RPMI7951 (cell line): ENCODE measurements at places on chromosomes 7 and 10. TPM values are rescaled to one million over a fixed set of nuclear protein-coding genes. Genes with fewer than 3 reads are reported as not detected.

FKBP9 gene
- 154 and 171 TPM in 2 replicates for total RNA-seq

OR2A42 gene
- 0.12 TPM in 1 of 2 replicates, not detected in the other for total RNA-seq

PRR15 gene
- 0.10 TPM in 1 of 2 replicates, not detected in the other for total RNA-seq

FGL2 gene
- total RNA-seq, result 0.20 TPM in 1 of 2 replicates, not detected in the other

FLNC gene
- total RNA-seq, result 6.7 and 11.2 TPM in 2 replicates

PRKRIP1 gene
- 13.3 and 13.4 TPM in 2 replicates for total RNA-seq

ZSCAN25 gene
- total RNA-seq, result 6.1 and 7.9 TPM in 2 replicates

SLC26A4 gene
- total RNA-seq, result 1.4 and 1.5 TPM in 2 replicates

CNTNAP2 gene
- total RNA-seq, result not detected in 2 replicates

C7orf33 gene
- not detected in 2 replicates for total RNA-seq

STEAP2 gene
- total RNA-seq, result 4.5 and 5.8 TPM in 2 replicates

- peak; percentile 72 for DNase-seq
These were observed 6.3 kb downstream of the C7orf57 start for GRCh38 chr7:48041653-48041970.

DNA sequence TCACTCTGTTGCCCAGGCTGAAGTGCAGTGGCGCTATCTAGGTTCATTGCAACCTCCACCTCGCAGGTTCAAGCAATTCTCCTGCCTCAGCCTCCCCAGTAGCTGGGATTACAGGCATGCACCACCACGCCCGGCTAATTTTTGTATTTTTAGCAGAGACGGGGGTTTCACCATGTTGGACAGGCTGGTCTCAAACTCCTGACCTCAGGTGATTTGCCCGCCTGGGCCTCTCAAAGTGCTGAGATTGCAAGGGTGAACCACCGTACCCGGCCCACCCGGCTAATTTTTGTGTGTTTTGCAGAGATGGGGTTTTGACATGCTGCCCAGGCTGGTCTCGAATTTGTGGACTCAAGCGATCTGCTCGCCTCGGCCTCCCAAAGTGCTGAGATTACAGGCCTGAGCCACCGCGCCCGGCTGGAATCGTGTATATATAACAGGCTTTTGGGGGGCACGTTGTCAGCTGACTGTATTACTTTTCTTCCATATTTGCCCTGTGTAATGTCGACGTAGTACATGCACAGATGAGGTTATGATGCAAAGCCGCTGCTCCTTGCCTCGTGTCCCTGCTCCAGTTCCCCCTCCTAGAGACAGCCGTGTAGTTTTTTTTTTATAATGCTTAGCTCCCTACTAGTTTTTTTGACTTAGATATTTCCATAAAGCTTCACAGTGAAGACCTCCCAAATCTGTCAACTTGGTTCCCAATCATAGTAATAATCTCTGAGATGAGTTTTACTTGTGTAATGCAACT, 883 bp upstream of the TRA2A start:
- DNase-seq, result no peak

DNA sequence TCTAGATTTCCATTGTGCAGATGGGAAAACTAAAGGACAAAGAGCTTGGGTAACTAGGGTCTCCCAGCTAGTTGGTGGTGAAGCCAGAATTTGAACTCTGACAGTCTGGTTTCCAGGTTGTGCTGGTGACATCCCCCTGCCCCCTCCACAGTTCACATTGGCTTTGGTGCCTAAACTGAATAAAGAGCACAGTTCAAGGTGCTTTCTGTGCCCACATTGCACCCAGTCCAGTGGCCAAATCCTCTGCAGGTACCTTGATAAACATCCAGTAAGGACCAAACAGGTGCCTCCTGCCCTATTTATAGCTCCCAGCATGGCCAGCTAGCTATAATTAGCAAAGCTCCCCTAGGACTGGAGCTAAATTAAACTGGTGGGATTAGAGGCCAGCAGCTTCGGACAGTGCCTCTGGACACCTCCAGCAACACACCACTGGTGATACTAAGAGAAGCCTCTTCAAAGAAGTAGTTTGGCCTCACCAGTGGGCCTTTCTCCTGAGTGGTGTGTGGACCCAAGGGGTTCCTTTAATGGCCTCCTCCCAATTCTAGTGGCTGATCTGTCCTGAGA, 59.9 kb downstream of the KCNMA1 start:
- DNase-seq, result no peak

- peak; percentile 83 for DNase-seq
These were observed 6.5 kb downstream of the AGFG2 start for GRCh38 chr7:100545360-100546128.

- DNase-seq, result peak; percentile 71
These were observed 204.1 kb downstream of the TRIL start for GRCh38 chr7:28754027-28754426.

DNA sequence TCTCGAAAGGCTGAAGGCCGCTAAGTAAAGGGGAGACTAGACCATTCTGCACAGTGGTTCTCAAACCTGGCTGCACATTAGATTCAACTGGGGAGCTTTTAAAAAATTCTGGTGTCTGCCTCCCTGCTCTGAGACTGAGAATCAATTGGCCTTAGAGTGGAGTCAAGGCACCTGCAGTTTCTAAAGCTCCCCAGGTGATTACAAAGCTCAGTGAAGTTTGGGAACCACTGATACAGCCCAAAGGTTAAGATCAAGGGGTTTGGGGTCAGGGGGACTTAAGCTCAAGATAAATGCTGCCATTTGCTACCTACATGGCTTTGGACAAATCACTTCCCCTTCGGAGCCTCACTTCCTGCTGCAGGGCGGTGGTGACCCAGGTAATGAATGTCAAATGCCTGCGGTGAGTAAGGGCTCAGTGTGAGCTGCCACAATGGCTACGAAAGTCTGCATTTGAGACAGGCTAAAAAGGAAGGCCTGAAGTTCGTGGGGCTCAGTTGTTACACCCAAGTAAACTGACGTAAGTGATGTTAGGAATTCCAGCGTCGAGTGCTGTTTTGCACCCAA, 72.3 kb downstream of the TLL2 start:
- no peak for DNase-seq

DNA sequence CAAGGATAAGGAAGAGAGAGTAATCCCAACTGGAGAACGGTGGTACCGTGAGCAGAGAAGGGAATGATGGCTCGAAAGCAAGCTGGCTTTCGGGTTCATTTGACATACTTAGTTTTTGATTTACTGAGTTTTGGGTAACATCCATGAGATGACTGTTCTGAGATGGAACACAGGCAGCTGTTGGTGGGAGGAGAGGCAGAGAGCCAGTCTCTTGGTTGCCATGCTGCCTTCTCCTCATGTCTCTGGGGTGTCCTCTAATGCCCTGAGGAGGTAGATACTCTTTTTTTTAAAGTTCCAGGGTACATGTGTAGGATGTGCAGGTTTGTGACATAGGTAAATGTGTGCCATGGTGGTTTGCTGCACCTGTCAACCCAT, 76.4 kb upstream of the NRP1 start:
- DNase-seq, result no peak

DNA sequence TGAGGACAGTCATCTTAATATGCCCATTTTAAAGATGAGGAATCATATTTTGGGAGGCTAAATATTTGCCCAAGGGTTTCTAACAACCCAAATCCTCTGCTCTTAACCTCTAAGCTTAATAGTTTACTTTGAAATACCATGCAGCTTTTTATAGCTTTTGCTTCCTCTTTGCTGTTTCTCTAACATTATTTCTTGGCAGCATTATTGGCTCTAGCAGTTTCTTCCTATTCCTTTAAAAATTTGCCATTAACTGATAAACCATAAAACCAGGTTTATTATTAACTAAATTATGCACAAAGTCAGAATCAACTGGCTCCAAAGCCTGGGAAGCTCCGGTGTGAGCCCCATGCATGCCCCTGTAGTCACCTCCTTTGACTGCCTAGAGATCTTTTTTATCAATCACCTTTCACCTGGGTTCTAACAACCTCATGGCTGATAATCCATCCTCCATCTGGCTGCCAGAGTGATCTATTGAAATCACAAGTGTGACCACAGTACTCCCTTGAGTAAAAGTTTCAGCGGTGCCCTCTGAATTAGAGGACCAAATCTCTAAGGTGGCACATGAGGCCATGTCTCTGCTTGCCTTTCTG, 62.4 kb downstream of the ITGB8 start:
- no peak for DNase-seq

GRCh38 chr7:151940048-151940811, 16.0 kb upstream of the GALNTL5 start:
- peak; percentile 53 for DNase-seq

- DNase-seq, result peak; percentile 70
These were observed 34.0 kb downstream of the GOT1 start for GRCh38 chr10:99396471-99396870.

- DNase-seq, result no peak
These were observed 80.5 kb downstream of the FAM13C start for GRCh38 chr10:59281861-59282260.

- no peak for DNase-seq
These were observed 179.3 kb downstream of the XPNPEP1 start for GRCh38 chr10:109744020-109744419.

GRCh38 chr10:126137562-126138221, 241.3 kb downstream of the FANK1 start:
- no peak for DNase-seq

DNA sequence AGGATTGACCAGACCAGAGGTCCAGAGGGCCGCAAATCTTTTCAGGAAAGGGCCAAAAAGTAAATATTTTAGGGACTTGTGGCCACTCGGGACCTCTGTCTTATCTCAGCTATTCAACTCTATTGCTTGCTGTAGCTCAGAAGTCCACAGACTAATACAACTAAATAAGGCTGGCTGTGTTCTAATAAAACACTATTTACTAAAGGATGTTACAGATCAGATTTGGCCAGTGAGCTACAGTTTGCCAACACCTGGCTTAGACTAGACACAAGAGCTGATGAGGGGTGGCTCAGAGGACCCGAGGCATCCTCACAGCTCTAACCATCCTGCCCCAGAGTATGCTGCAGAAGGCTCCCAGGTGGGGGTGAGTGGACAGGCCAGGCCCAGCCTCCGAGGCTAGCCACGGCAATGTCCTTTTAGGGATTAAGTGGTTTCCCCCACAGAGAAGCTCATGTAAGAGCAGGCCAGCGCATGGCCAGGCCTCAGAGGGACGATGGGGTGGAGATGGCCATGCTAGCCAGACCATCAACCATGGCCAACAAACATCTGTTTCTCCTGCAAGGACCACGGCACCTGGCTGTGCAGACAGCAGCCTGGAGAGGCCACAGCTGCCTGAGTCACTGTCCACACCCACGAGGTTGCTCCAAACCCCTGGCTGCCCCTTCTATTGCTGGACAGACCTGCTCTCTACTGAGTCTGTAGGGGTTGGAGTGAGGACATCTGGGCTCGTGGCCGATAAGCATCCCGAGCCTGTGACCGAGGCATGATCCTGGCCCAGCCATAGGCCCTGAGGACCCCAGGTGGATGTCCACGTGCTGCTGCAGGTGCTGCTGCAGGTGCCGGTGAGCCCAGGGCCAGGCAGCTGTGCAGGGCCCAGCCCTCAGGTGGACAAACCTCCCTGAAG, 76.5 kb downstream of the AFAP1L2 start:
- DNase-seq, result no peak

DNA sequence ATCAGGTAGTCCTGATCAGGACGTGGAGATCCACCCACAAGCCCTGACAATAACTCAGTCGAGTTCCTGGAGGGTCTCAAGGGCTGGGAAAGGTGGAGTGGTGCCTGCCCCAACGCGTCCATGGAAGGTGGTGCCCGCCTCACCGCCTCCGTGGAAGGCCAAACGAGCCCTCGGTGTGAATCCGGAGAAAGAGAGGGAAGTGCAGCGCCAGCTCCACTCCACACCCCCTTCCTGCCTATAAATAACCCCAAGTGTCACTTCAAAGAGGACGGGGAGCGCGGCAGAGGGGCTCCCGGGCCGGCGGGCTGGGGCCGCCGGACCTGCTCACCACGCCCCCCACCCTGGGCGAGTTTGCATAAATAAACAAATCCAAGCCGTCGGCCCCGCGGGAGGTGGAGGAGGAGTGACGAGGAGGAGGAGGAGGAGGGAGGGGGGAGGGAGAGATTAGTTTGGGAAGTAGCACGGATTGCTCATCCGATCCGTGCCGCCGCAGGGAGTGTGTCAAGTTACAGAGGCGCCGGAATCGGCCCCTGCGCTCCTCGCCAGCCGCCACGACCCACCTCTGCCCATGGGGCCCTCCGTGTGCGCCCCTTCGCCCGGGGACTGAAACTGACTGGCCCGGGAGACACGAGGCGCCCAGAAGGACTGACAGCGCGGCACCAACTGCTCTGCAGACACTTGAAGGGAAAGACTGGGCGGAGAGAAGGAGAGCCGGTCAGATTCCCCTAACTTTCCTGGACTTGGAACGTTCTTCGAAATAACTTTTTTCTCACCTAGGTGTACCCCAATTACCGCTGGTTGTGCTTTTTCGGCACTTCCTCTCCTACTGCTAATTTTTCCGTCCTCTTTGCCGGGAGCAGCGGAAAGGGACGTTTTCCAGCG, at the start of gene COL13A1:
TSS of gene COL13A1 (plus strand) at position 473 of the 882 bp plus-strand sequence. CDS start 518 bp downstream, outside the sequence.
- DNase-seq, result peak; percentile 86

DNA sequence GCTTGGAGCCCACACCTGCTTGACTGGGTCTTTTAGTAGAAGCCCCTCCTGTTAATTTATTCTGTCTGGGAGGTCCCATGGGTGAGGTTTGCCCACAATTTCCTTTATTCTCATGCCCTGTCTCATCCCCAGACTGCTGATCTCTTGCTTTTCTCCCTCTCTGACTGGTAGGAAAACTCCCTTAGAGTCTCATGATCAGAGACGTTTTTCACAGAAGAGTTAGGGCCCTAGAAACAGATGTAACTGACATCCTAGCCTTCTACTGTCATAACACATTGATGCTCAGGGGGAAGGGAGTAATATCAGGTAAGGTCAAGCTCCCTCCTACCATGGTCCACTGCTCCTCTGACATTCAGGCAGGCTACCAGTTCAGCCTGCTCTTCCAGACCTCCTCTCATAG, 43.7 kb upstream of the WASL start:
- no peak for DNase-seq

DNA sequence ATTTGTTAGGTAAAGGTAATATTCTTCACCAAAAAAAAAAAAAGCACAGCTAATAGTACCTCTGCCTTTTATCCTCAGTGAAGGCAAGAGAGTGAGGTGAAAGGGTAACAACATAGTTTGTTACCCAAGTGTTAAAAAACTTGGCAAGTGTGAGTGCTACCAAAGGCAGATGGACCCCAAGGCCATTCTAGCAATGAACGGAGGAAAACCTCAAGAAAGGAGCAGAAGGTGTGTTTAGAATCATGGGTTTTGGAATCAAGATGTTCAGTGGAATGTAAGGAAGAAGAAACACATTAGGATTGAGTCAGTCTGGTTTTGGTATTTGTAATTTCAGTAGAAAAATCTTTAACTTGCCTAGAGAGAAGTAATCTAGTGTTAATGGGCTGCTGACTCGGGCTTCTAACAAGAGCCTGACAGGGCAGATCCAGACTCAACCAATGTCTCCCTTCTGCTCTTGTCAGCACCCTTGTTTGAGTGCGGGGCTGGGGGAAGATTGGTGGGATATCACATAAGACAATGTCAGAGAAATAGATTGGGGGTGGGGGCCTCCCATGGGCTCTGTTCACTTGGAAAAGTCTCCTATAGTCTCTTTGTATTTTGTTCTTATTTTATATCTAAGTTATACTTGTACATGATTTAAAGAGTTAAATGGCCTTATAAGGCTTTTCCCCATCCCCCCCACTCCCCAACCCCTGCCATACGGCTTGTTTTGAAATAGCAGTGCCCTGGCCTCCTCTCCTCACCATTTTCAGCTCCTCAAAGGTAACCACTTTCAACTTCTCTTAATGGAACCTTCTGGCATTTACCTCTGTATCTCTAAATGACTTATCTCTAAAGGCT, 44.4 kb downstream of the SCD start:
- DNase-seq, result no peak
